CD4-positive, alpha-beta T cell treated with Interleukin-4 for 1 hour (primary cell): ENCODE measurements at places on chromosomes 2 and 18.
A peak's percentile ranks its signal among the peaks of the same experiment; 100 is the strongest.

GRCh38 chr18:3458952-3459853 is 9.2 kb downstream of the TGIF1 start:
- DNase-seq: no peak

DNA sequence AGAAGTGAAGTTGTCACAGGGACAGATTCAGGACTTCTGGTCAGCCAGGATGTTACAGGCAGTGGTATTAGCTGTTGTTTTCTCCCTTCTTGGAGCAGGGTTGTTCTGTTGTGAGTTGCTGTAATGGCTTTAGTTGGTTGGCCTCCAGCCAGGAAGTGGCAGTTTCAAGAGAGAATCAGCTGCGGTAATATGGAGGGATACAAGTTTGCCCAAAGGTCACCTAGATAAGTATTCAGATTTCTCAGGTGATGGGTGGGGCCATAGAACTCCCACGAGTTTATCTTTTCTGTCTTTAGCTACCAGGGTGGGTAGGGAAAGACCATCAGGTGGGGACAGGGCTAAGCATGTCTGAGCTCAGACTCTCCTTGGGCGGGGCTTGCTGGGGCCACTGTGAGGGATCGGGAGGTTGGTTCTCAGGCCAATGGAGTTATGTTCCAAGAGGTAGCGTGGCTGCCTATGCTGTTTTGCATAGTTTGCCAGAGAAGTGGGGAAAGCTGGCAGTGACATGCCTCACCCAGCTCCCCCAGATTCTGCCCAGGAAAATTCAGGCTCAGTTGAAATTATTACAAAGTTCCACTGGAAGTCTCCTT is 640.4 kb upstream of the CHAC2 start:
- no peak for DNase-seq

DNA sequence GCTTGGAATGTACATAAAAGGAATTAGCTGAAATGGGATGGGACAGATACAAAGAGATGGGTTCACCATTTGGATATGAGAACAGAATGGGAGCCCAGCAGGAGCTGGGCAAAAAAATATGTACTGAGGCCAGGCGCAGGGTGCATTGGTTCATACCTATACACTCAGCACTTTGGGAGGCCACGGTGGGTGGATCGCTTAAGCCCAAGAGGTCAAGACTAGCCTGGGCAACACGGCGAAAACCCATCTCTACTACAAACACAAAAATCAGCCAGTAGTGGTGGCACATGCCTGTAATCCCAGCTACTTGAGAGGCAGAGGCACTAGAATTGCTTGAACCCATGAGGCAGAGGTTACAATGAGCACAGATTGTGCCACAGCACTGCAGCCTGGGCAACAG is 30.4 kb downstream of the SCN7A start:
- no peak for DNase-seq

DNA sequence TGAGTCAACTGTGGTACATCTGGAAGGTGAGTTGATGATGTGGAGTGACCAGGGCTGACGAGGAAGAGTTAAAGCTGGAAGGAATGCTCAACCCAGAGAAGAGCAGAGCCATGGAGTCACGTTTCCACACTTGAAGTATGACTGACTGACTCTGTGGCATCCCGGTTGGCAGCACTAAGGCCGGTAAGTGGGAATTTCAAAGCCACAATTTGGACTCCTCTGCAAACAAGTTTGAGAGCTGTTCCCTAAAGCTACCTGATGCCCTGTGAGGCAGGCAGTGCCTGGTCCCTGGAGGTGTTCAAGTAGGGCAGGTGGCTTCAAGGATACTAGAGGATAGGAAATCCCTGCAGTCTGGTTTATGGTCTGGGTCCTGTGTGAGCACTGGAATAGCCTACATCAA is 69.3 kb upstream of the ITGB6 start:
- no peak for DNase-seq

- DNase-seq: no peak
Measured at GRCh38 chr2:240811346-240812300, 8.4 kb downstream of the KIF1A start.

DNA sequence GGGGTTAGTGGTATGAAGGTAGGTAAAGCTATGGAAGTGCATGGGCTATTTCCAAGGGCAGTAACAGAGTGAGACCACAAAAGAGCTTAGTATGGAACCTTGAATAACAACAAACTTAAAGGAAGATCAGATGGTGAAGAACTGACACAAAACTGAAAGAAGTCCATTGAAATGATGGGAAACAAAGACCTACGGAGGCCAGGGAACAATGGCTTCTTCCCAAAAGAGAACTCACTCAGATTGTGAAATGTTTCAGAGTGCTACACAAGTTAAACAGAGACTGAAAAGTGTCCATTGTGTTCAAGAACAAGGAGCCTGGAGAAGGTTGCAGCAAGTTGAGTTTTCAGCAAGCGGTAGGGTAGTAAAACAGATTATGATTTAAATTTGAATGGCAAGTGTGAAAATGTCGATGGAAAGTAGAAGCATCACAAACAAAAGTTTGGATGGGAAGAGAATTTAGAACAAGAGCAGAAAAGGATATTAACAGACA is 700.0 kb upstream of the NXPH2 start:
- DNase-seq: no peak

DNA sequence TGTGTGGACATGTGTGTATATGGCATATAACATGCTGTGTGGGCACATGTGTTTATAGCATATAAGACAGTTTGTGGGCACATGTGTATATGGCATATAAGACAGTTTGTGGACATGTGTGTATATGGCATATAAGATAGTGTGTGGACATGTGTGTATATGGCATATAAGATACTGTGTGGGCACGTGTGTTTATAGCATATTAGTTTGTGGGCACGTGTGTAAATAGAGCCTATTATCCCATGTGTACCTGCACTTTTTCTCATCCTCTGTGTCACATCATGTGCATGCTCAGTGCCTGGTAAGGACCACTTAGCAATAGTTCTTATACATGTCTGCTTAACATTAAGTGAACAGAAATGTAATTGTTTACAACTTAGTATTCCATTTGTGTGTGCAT is 45.2 kb downstream of the TPO start:
- DNase-seq: no peak

DNA sequence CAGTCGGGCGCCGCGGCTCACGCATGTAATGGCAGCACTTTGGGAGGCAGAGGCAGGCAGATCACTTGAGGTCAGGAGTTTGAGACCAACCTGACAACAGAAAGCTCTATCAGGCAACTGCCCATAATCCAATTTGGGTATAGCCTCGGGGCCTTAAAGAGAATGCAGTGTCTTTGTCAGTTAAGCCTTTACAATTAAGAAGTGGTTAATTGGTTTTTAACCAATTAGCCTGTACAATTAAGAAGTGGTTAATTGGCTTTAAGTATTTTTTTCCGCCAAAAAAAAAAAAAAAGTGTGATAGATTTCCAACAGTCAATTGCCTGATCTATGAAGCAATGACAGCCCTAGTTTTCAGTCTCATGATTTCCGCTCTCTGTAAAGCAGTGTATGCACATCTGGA is 74.6 kb upstream of the NARS1 start:
- no peak for DNase-seq

DNA sequence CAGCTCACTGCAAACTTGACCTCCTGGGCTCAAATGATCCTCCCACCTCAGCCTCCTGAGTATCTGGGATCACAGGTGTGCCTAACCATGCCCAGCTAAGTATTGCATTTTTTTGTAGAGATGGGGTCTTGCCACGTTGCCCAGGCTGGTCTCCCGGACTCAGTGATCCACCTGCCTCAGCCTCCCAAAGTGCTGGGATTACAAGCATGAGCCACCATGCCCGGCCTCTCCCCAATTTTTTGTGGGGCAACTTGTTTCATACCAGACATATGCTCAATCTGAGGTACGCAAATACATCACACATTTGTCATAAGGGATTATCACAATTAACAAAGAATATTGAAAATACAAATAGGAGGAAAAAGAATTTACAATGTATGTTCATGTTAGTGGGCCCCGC is 27.7 kb downstream of the LGALSL start:
- DNase-seq: no peak

- no peak for DNase-seq
Measured at GRCh38 chr2:217286833-217287232, 427.0 kb upstream of the TNP1 start.

DNA sequence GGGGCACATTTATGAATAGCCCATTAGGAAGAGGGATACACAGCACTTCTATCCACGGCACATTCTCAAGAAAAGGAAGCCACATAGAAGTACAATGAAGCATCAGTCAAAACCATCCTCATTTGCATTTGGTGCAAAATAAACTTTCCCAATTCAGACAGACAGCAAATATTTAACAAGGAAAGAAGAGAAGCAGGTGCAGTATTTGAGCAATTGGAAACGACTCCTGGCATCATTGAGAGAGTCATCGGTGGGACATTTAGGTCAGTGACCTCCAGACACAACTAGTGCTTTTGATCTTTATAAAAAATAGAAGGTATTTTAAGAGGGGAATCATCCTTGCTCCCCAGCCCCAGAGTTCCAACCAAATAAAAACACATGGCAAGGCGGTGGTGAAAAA is 118.0 kb downstream of the MREG start:
- no peak for DNase-seq

GRCh38 chr2:111618226-111618977 is 265.6 kb downstream of the ANAPC1 start:
- DNase-seq: no peak

GRCh38 chr18:57209713-57210106 is 62.8 kb downstream of the BOD1L2 start:
- DNase-seq: no peak

- peak; percentile 47 for DNase-seq
Measured at GRCh38 chr2:230441227-230441897, 25.4 kb downstream of the SP100 start.

- DNase-seq: no peak
Measured at GRCh38 chr2:69998761-69999160, 37.3 kb upstream of the ASPRV1 start.

- DNase-seq: no peak
Measured at GRCh38 chr18:13452871-13453680, 234.5 kb downstream of the LDLRAD4 start.

- DNase-seq: no peak
Measured at GRCh38 chr2:140597836-140598235, 1533.0 kb downstream of the LRP1B start.

GRCh38 chr2:132400169-132400900 is 16.3 kb upstream of the GPR39 start:
- DNase-seq: no peak

DNA sequence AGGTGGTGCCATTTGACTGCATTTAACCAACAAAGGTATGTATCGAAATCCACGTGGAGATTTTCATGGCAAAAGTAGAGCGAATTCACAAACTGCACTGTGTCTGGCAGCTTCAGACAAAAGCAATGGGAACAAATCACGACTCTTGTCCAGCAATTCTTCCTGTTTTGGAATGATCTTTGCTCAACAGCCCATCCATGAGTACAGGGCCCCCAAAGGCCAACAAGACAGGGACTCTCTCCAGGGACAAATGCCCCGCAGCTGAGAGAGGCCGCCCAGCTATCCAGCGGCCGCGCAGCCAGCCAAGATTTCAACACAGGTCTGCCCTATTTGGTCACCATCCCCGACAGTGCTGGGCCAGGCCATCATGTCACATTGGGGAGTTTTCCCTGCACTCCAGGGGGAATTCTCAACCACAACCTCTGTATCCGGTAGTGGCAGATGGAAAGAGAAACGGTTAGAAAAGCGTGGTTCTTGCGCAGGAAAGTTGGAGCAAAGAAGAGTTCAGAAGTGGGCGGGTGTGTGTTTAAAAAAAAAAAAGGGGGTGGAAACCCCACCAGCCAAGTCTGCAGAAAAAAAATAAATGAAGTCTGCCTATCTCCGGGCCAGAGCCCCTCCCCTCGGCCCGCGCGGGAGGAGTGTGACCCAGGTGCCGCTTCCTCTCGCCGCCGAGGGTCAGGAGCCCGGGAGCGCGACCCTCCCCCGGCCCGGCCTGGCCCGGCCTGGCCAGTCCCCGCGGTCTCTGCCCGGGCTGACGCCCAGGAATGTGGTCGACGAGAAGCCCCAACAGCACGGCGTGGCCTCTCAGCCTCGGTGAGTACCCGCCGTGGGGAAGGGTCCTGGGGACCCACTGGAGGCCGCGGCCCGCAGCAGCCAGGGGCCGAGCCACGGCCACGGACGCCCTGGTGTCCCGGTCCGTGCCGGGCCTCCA is at the start of gene GYPC:
Gene GYPC, plus strand, starts transcription at position 659 of the 931 bp plus-strand sequence. Its CDS starts 106 bp downstream, at position 765.
- peak; percentile 59 for DNase-seq

DNA sequence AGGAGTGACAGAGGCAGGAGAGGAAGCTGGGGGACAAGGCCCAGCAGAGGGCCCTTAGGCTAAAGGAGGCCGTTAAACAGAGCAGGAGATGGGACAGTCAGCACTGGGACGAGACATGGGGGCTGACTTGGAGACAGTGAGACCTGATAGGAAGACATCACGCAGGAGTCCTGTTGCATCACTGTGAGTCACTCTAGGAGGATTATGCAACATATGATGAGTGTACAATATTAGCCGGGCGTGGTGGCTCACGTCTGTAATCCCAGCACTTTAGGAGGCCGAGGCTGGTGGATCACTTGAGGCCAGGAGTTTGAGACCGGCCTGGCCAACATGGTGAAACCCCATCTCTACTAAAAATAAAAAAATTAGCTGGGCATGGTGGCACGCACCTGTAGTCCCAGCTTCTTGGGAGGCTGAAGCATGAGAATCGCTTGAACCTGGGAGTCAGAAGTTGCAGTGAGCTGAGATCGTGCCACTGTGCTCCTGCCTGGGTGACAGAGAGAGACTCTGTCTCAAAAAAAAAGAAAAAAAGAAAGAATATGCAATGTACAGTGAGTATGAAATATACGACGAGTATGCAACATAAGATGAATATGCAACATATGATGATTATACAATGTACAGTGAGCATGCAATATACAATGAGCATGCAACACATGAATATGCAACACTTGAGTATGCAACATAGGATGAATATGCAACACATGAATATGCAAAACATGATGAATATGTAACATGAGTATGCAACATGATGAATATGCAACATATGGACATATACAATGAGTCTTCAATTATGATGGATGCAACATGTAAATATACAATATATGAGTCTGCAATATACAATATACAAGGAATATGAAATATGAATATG is 83.3 kb upstream of the ID2 start:
- DNase-seq: no peak

GRCh38 chr2:226943862-226944620 is 108.2 kb downstream of the RHBDD1 start:
- no peak for DNase-seq

DNA sequence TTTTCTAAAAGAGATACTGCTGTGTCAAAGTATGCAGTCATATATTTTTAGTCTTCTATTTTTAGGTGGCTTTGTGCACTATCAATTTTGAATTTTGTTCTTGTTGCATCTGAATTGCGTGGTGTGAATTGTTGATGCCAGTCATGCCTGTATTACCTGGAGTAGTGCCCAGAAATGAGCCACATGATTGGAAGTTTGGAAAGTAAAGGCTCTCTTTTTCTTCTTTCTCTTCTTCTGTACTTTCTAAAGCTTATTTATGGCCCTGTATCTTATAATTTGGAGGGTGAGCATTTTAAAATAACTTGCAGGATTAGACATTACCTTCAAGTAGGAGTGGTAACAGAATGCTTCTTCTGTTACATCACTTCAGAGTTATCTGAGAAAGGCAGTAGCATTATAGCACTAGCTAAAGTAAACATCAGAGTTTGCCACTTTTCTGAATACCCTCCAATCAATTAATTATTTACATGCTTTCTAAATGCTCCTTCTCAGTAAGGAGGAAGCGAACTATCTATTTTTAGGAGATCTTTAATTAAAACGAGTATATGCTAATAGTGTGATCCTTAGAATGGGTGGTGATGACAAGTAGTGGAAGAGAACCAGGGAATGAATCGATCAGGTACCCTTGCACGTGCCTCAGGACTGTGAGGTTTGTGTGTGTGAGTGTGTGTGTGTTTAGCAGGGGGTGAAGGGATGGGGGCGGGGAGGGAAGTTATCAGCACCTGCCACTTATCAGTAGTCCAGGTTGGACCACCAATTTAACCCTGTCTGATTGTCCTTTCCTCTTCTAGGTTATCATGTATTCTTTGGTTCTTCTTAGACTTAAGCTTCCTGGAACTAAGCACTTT is 112.5 kb downstream of the MAP3K20 start:
- no peak for DNase-seq
